ENCODE measurements at places on chromosomes 4 and X.

DNA sequence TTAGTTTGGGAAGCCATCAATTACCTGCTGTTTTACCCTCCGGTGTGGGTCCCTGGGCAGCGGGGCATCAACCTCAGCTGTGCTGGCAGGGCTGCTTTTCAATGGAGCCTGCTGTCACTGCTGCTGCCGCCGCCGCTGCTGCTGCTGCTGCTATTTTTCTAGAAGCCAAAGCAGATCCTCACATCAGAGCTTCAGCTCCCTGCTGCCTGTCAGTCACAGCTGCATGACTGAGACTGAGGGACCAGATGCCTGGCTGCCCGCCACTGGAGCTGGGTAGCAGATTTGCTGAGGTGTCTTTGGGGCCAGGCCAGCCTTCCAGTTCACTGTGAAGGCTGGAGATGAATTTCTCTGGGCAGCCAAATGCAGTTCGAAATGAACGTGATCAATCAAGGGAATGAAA, 200.3 kb upstream of the NHS start:
- DNase-seq = no peak

- DNase-seq = no peak
Measured at GRCh38 chr4:184811526-184812198, 14.1 kb downstream of the ACSL1 start.

DNA sequence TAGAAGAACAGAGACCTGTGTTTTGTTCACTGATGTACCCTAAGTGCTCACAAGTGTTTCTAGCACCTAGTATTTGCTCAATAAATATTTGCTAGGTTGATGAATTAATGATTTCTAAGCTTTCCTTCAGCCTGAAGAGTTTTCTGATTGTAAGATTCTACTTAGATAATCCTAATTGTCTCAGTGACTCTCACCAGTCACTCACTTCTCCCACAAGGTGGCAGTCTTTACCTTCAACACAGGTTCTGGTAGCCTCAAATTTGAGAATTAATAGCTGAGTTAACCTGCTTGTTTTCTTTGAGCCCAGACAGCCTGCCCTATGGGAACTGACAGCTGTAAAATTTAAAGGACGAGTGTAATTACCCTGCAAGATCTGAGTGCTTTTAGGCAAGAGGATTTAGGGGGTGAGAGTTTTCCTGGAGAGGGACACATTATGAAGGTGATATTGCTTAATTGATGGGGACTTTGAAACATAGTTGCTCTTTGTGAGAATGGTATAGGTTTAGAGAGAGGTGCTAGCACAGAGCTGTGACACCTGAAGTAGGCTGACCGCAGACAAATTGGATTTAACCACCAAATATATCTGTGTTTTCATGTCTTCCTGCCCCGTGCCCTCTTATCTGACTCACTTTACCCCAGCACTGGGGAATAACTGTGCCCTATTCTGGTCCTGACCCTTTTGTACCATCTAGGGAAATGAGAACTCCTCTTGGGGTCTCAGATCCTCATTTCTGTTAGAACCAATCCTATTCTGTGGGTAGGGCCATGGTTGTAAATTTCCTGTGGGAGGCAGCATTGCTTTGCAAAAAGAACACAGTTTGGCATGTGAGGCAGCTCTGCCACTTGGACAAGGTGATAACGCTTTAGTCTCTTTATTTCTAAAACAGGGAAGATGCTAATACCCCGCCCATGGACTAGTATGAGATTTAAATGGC, 27.7 kb downstream of the CD38 start:
- no peak for DNase-seq

- no peak for DNase-seq
Measured at GRCh38 chrX:21838937-21839333, 482 bp upstream of the MBTPS2 start.

DNA sequence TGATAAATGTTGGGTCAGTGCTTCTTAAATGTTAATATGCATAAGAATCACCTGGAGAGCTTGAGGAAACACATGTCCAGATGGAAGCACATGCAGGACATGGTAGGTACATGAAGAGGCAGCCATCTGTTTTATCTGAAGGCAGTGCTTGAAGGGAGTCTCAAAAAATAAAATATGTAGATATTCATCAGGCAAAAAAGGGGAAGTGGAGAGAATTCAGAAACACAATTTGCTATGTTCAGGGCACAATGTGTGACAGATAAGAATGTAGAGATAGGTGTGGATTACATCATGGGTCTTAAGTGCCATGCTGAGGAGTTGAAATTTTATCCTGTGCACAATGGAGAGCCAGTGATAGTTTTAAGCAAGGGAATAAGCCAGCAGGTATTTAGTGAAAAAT, 59.6 kb upstream of the CASK start:
- DNase-seq = no peak

DNA sequence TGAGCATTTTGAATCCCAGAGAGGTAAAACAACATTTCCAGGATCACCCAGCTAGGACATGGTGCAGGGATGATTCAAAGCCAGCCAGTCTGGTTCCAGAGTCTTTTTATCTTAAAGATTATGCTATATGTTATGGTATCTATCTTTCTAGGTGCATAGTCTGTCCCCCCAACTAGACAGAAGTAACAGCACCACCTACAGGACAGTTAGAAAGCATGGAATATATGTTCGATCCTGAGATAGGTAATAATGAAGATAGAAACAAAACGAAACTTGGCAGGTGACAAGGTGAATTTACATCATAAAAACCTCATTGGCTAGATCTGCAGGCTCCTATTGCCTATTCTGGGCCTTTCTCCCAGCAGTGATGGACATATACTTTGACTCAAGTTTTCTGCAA, 723.2 kb downstream of the SMARCA1 start:
- no peak for DNase-seq

GRCh38 chrX:47483306-47484268, 565 bp upstream of the ZNF41 start:
- DNase-seq = no peak

DNA sequence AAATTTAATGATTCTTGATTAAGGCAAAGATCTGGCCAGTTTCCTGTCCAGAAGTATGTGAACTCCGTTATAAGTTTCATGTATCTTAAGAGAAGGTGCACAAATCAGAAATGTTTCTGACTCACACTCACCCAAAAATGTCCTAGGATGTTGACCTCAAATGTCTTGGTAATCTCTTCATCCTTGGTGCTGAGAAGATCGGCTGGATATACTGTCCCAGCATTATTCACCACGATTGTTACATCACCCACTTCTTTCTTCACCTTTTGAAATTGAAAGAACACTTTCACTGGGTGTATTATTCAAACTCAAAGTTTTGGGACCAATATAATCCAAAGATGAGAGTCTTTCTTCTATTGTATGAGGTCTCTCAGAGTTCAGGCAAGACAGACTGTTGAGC, 5.7 kb downstream of the HSD17B13 start:
- DNase-seq = no peak

GRCh38 chr4:101019941-101020401, 327.4 kb downstream of the PPP3CA start:
- no peak for DNase-seq

DNA sequence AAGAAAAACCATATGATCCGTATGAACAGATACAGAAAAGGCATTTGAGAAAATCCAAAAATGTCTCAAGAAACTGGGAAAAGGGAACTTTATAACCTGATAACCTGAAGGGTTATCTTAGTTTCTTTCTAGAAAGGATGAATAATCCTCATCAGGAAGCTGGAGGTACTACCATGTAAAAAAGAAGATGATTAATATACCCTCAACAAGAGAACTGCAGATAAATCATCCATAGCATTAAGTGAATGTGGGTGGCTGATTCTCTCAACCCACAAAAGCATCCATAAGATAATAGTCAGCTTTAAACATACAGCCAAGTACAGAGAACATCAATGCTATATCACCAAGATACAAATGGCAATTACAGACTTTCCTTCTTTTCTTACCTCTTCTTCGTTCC, 26.4 kb downstream of the ANAPC10 start:
- no peak for DNase-seq

GRCh38 chrX:29187264-29187663, 600.0 kb downstream of the IL1RAPL1 start:
- DNase-seq = no peak

DNA sequence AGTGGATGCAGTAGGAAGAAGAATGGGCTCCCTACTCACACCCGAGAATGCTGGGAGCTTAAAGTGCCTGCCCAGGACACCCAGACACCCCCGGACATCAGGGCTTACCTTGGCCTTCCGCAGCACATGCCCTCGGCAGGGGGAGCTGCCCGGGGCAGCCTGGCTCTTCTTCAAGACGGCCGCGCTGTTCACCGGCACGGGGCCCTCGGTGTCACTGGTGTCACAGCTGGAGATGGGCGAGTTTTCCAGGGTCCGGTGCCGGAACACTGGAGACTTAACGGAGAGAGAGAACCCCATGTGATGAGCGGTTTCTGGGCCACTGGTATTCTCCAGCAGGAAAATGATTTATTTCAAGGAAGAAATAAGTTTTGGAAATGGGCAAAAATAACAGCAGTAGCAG, 170.9 kb downstream of the AFAP1 start:
- DNase-seq = no peak

DNA sequence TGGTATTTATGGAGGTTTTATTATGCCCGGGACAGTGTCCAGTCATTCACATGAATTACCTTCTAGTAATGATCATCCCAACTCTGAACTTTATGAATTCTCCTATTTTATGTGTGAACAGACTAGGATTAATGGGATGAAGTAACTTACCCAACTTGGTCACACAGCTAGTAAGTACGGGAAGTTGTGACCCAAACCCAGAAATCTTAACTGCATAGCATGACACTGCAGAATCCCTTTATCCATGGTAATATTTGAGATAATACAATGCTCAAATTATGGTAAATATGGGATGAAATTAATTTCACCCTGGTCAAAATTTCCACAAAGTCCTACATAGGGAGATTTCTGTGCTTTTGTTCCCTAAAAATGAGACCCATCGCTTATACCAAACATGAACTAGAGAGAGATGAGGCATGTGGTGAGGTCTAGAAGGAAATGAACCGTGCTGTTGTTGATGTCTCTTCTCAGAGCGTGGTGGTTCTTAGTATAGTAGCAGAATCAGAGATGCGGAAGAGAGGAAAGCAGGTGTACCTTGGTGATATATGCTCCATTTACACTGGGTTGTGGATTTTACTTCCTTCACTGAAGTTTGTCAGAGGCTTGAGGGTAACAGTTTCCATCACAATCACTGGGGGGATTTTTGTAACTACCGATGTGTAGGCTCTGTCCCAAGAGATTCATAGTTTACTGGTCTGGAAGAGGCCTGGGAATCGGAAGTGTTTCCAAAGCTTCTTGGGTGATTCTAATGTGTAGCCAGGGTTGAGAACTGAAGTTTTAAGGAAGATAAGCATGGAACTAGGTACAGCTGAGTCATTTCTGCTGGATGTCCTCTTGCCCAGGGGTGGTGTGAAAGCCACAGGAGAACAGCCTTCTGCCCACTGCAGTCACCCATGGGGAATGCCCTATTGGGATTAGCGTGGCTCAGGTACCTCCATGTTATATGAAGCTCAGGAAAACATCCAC, 30.2 kb upstream of the FAM9C start:
- no peak for DNase-seq

- DNase-seq = no peak
Measured at GRCh38 chr4:80183250-80184052, 13.9 kb upstream of the PRDM8 start.

DNA sequence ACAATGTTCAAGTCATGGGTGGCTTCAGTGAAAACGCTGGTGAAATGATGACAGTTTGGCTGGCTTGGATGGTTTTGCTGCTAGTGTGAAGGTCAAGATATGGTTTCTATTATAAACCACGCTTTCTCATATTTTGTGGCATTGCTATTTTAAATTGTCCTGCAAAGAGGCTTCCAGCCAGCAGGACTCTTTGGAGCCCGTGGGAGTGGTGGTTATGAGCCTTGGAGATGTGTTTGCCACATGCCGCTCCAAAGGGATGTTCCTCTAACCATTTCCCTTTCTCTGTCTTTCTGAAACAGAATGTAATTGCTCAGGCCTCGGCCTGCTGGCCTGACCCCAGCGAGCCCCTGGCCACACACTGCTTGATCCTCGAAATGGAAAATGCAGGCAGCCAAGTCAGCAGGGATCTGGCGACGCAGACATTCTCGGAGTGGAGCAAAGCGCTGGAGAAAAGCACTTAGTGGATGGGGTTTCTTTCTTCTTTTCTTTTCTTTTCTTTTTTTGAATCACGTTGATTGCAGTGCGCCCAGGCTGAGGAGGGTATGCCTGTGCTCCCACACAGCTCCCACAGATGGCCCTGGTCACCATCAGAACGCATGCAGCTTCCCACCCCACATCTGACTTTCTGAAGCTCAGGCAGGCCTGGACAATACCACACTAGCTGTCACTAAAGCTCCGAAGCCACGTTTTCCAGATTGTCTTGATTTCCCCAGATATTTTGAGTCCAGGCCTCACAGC, 114.0 kb downstream of the ENPP6 start:
- no peak for DNase-seq

GRCh38 chr4:176919631-176920030, 126.9 kb upstream of the VEGFC start:
- DNase-seq = no peak

- DNase-seq = no peak
Measured at GRCh38 chr4:88467392-88467791, 10.5 kb downstream of the HERC5 start.
